IMR-90 (cell line): ENCODE measurements at places on chromosomes 12 and 14. TPM values are rescaled to one million over a fixed set of nuclear protein-coding genes. Genes with fewer than 3 reads are reported as not detected.

DNA sequence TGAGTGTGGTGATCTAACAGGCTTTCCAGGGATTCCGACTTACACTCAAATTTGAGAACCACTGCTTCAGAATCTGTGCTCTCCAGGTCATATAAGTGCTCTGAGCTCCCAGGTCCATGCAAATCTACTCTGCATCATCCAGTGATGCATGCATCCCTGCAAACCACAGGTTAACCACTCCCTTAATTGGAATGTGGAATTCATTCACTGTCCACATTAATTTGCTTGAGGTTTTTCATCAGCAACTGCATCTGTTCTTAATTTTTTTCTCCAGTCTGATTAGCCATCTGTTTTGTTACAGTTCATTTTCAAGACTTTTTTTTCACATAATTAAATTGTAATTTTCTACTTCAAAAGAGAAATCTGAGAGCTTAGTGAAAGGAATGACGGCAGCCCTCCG, 43.4 kb upstream of the RIN3 start:
- DNase-seq, result peak; percentile 65

The PLEKHD1 gene
- polyA plus RNA-seq, result not detected in 2 replicates

GRCh38 chr12:120642121-120642520, 1.7 kb downstream of the CABP1 start:
- no peak for DNase-seq

The ANKRD33 gene
- 0.03 TPM in 1 of 2 replicates, not detected in the other for polyA plus RNA-seq

The SNRPF gene
- polyA plus RNA-seq, result 27.4 and 27.9 TPM in 2 replicates

- DNase-seq, result no peak
Observed at GRCh38 chr12:43255522-43256111, 296.4 kb downstream of the ADAMTS20 start.

The ARHGAP9 gene
- polyA plus RNA-seq, result 0.65 and 0.79 TPM in 2 replicates

GRCh38 chr12:116808113-116809105, 70.3 kb downstream of the RNFT2 start:
- DNase-seq, result no peak

DNA sequence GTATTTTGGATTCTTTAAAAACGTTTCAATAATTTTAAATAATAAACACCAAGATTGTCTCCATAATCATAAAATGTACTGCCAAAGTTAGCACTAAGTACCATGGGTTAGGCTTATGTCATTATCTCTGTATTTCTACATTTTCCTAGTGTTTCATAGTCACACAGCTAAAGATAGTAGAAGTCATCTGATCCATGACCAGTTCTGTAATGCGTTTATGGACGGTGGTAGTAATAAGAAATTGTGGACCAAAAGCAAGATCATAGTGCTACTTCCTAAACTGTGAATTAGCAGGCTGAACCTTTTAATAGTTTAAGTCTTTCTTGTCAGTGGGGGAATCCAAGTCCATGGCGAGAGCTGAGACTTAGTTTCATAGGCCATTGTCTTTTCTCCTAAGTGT, 142.1 kb downstream of the AKAP6 start:
- no peak for DNase-seq

The FICD gene
- 4.0 and 4.2 TPM in 2 replicates for polyA plus RNA-seq

The CIDEB gene
- 0.19 TPM in 2 replicates for polyA plus RNA-seq

- DNase-seq, result no peak
Observed at GRCh38 chr14:22557846-22558220, 31.2 kb downstream of the DAD1 start.
